Muscle of leg (tissue), 16 donors: ENCODE measurements at places on chromosomes 16 and 17. TPM values are rescaled to one million over a fixed set of nuclear protein-coding genes. Genes with fewer than 3 reads are reported as not detected.

DNA sequence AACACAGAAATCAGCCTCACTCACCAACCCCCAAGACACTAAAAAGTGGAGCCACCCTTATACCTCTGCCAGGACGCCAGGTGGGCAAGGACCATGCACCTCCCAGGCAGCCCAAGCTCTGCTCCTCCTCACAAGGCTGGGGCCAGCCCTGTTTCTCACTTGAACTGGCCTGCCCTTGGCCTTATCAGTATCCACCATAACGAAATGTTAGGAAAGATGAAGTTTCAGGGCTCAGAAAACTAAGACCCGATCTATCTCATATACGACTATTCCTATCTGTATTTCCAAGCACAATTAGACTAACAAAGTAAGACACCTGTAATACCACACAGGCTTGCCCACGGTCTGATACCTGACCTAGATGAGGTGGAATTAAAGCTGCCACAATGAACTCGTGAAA is 6.9 kb downstream of the FBXO31 start:
- no peak for DNase-seq
- no peaks in the 10 kb centered on the region for H3K27me3 ChIP-seq
- H3K27ac ChIP-seq = no peak overlapping the region

GRCh38 chr17:78617511-78618061 is 40.4 kb upstream of the DNAH17 start:
- H3K27ac ChIP-seq = peak overlapping the region; percentile 77
- peaks cover 39% of the 10 kb centered on the region for H3K4me1 ChIP-seq
- no peaks in the 10 kb centered on the region for H3K27me3 ChIP-seq
- no peak overlapping the region for H3K4me3 ChIP-seq
- no peaks in the 10 kb centered on the region for H3K36me3 ChIP-seq
- DNase-seq = peak; percentile 94

DNA sequence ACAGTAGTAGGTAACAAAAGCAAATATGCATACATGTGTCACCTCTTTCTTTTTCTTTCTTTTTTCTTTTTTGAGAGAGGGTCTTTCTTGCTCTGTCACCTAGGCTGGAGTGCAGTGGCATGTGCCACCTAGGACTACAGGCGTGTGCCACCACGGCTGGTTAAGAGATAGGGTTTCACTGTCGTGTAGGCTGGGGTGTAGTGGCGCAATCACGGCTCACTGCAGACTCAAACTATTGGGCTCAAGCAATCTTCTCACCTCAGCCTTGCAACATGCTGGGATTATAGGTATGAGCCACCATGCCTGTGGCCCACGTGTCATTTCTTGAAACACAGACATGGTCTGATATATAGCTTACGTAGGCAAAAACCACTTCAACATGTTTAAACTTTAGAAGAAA is 397.7 kb upstream of the PMFBP1 start:
- no peak overlapping the region for H3K4me3 ChIP-seq
- H3K4me1 ChIP-seq = no peaks in the 10 kb centered on the region
- H3K36me3 ChIP-seq = no peaks in the 10 kb centered on the region
- DNase-seq = no peak
- H3K27ac ChIP-seq = no peak overlapping the region

GRCh38 chr16:14303639-14304394 is 232.7 kb downstream of the MRTFB start:
- H3K4me1 ChIP-seq = peaks cover 40% of the 10 kb centered on the region
- H3K27me3 ChIP-seq = peaks cover 23% of the 10 kb centered on the region
- no peak overlapping the region for H3K27ac ChIP-seq
- no peaks in the 10 kb centered on the region for H3K36me3 ChIP-seq
- DNase-seq = no peak
- peak overlapping the region; percentile 73 for H3K4me3 ChIP-seq

GRCh38 chr16:4593086-4593485 is 21.6 kb downstream of the UBALD1 start:
- H3K27me3 ChIP-seq = peaks cover 4% of the 10 kb centered on the region
- H3K4me3 ChIP-seq = no peak overlapping the region
- H3K4me1 ChIP-seq = peaks cover 12% of the 10 kb centered on the region
- H3K27ac ChIP-seq = no peak overlapping the region
- DNase-seq = peak; percentile 65
- H3K36me3 ChIP-seq = no peaks in the 10 kb centered on the region

DNA sequence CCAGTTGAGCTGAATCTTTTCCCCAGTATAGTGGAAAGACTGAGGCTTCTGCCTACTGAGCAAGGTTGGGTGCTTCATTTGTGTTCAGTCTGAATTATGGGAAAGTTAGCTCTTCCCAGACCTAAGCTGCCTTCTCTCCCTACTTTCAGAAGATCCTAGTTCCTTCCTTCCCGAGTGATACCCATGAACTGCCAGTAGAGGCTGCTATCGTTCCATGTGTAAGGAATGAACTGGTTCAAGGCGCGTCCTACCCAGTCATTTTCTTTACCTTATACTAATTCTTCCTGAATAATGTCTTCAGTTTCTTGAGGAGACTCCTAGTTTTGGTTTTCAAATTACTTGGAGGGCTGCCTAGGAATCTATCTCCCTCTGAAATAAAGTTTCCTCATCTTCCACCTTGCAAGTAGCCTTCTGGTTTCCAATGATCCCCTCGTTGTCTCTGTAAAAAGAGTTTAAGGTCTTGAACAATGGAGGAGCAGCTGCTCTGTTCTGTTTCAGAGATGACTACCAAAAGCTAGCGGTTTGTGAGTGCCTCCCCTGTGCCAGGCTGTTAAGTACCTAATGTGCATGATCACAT is 934 bp upstream of the AOC2 start:
- peaks cover 70% of the 10 kb centered on the region for H3K36me3 ChIP-seq
- H3K4me3 ChIP-seq = no peak overlapping the region
- peak; percentile 76 for DNase-seq

- DNase-seq = peak; percentile 19
- H3K4me3 ChIP-seq = no peak overlapping the region
- H3K36me3 ChIP-seq = no peaks in the 10 kb centered on the region
Measured at GRCh38 chr16:77898671-77899211, 110.4 kb downstream of the VAT1L start.

- peak; percentile 73 for DNase-seq
- H3K4me1 ChIP-seq = peaks cover 4% of the 10 kb centered on the region
- H3K4me3 ChIP-seq = peak overlapping the region; percentile 64
- no peaks in the 10 kb centered on the region for H3K36me3 ChIP-seq
- H3K27ac ChIP-seq = no peak overlapping the region
Measured at GRCh38 chr16:80804056-80804525, 307 bp downstream of the CDYL2 start.

GRCh38 chr17:37737971-37738370 is 6.9 kb downstream of the HNF1B start:
- H3K36me3 ChIP-seq = no peaks in the 10 kb centered on the region
- H3K27me3 ChIP-seq = peaks cover 68% of the 10 kb centered on the region
- peak; percentile 27 for DNase-seq
- no peak overlapping the region for H3K27ac ChIP-seq
- peaks cover 7% of the 10 kb centered on the region for H3K4me1 ChIP-seq
- H3K4me3 ChIP-seq = no peak overlapping the region

GRCh38 chr17:77471984-77472461 is 331.3 kb downstream of the SEC14L1 start:
- peak overlapping the region; percentile 84 for H3K27ac ChIP-seq
- H3K27me3 ChIP-seq = no peaks in the 10 kb centered on the region

MT1A gene
- total RNA-seq = 0.58 TPM

PIK3R6 gene
- 1.5 TPM for total RNA-seq
